EL (cell line): ENCODE measurements at places on chromosomes 11 and 22.

GRCh38 chr11:121298774-121299173, 6.2 kb downstream of the SC5D start:
- DNase-seq: no peak

- DNase-seq: peak; percentile 8
Observed at GRCh38 chr11:110894224-110894623, 182.0 kb upstream of the ARHGAP20 start.

GRCh38 chr11:46367244-46367915, 14.1 kb upstream of the MDK start:
- DNase-seq: peak; percentile 49

GRCh38 chr22:46708766-46709330, 29.2 kb downstream of the CERK start:
- DNase-seq: no peak

DNA sequence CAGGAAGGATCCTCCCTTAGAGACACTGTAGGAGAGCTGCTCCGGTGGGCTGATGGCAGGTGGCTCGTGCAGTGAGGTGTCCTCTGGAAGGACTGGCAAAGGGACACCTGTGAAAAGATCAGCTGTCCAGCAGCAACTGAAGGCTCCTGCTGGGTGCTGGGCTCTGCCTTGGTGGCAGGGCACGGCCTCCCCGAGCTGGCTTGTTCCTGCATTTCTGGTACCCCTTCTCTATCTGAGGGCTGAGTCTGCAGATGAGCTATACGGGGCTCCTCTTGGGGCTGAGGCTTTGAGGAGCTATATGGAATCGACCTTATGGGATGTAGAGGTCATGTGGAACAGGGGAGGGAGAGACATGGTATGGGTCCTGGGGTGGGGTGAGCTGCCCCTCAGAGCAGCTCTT, 875.8 kb downstream of the BRD1 start:
- no peak for DNase-seq

- DNase-seq: no peak
Observed at GRCh38 chr11:65524014-65524740, 706 bp upstream of the SCYL1 start.

- peak; percentile 67 for DNase-seq
Observed at GRCh38 chr11:1782831-1783724, 19.4 kb upstream of the CTSD start.

GRCh38 chr22:44940130-44940529, 69.7 kb downstream of the PHF21B start:
- DNase-seq: no peak

- peak; percentile 76 for DNase-seq
Observed at GRCh38 chr22:42747701-42748513, 27.2 kb upstream of the A4GALT start.

- no peak for DNase-seq
Observed at GRCh38 chr11:43770173-43770572, 89.6 kb downstream of the HSD17B12 start.

DNA sequence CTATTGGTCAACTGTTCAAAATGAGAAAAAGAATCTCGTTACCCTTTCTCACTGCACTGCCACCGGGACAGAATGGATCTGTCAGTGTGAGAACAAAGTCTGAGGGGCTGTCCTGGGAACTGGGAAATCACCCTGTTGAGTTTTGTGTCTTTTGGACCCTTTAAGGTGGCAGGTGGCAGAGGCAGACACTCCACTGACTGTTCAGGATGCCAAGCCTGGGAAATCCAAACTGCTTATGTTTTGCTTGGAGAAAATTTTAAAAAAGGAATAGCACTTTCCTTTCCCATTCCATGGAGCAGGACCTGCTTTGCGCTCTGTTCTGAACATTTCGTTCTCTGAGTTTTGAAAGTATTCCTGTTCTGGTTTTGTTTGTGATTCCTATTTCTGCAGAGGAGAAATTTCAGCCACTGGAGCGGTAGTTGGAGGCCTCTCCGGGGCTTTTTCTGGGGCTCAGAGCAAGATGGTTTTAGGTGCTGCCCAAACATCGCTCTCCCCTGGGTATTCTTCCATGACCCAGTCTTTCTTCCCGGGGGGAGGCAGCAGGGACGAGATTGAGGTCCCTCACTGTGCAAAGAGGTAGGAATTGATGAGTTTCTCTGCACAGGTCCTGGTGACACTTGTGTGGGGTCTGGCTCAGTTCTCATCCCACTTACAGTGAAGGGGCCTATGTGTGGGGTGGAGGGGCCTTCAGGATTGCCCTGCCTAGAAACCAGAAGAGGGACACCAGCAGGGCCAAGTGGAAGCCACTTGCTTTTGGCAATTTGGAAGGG, 138.5 kb upstream of the SYT13 start:
- no peak for DNase-seq

GRCh38 chr11:119251114-119251513, 45.0 kb downstream of the CBL start:
- DNase-seq: no peak

GRCh38 chr11:103851166-103851651, 185.2 kb upstream of the DDI1 start:
- DNase-seq: no peak

GRCh38 chr11:115607621-115608221, 103.5 kb upstream of the CADM1 start:
- no peak for DNase-seq

DNA sequence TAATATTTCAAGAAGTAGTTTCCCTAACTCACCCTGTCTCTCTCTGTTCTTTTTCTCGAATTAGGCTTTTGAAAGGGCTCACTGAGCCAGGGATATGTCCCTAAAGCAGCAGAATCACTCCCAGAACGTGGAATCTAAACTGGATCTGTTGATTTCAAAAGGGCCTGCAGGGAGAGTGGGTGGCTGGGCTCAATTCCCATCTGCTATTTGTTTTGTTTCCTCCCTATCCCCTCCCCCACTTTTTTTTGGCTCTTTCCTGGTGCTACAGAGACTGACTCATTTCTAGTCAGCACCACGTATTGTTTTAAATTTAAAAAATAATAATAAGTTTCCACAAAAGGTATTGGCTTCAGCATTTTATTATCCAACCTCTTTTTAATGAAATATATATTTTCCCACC, 961.5 kb downstream of the FAM181B start:
- DNase-seq: no peak

DNA sequence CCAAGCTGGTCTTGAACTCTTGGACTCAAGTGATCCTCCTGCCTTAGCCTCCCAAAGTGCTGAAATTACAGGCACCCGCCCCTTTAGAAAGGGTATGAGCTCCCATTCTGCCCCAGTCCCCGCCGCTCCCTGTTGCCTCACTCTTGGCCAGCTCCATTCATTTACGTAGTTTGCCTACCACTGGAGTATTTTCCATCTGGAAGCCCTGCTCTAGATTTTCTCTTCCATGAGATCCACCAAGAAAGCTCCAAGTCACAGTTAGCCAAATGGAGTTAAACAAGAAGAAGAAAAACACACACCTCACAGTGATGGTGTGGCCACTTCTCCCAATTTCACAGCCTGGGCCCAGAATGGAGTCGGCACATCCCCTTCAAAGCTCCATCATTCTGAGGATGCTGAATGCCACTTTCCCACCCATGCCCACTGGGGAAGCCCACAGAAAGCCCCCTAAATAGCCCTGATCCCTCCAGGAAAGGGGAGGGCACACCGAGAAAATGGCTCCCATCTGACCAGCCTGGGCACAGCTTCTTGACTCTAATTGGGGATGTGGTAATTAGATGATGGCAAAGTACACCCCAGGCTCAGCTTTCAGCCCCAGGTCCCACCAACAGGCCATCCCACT, 381.2 kb downstream of the MN1 start:
- no peak for DNase-seq

DNA sequence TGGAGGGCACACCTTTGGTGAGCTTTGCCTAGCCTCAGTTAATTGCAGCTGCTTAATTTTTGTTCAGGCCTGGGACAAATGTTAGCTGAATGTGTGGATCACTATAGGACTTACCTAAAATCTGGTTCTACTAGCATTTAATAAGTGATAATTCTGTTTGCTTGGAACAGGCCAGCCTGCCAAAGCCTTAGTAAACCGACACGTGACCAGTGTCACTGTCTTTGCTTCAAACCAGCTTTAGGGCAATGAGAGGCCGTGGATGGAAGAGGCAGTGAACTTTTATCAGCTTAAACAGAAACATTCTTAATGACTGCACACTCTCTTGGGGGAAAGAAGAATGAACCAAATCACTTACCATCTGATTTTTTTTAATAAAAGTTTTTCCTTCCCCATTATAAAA, 10.8 kb downstream of the PARVA start:
- no peak for DNase-seq

- DNase-seq: no peak
Observed at GRCh38 chr11:117230286-117230961, 1.4 kb downstream of the PCSK7 start.

DNA sequence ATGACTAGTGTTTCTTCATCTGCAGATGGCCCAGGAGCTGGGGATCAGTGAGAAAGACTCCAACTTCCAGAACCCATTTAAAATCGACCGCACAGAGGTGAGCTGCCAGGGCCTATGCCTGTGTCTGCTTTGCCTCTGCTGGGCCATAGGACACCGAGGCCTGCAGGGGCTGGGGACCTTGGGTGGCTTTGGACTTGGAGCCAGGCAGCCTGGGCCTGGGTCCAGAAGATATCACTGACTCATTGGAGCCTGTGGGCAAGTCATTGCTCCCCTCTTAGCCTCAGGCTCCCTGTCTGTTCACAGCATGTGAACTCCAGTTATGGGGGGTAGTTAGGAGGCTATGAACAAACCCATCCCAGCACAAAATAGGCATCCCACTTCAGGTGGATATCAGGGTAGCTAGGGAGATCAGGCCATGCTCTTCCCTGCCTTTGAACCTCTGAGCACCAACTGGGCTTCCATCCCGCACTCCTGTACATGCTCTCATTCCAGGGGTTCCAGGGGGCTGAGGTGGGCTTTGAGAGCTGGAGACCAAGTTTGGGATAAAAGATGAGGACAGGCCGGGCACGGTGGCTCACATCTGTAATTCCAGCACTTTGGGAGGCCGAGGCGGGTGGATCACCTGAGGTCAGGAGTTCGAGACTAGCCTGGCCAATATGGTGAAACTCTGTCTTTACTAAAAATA, 13.4 kb downstream of the CCDC134 start:
- DNase-seq: peak; percentile 41

DNA sequence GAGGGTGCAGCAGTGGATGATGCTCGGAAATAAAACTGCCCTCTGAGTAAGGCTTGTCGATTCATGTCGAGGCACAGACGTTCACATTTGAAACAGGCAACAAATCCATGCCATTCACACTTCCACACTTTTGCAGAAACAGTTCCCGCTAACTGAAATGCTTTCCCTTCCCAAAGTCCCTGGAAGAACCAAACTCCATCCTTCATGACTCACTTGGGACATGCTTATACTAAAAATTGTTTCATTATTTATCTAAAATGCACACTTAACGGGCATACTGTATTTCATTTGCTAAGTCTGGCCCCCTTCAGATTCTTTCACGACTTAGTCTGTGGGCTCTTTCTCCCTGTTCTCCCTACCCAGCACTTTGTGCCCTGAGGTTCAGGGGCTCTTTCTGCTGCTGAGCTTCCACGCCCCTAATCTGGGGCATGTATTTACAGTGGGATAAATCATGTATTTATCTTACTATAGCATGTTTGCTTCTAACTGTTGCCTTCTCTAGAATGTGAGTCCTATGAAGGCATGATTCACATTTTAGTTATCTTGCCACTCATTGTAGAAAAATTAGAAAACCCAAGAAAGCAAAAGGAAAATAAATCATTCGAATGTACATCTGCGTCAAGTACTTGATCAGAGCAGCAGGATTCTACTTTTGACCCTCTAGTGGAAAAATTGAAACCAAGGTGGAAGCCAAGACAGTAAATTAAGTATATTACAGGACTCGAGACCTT, 12.5 kb downstream of the SCGB1A1 start:
- DNase-seq: peak; percentile 88

DNA sequence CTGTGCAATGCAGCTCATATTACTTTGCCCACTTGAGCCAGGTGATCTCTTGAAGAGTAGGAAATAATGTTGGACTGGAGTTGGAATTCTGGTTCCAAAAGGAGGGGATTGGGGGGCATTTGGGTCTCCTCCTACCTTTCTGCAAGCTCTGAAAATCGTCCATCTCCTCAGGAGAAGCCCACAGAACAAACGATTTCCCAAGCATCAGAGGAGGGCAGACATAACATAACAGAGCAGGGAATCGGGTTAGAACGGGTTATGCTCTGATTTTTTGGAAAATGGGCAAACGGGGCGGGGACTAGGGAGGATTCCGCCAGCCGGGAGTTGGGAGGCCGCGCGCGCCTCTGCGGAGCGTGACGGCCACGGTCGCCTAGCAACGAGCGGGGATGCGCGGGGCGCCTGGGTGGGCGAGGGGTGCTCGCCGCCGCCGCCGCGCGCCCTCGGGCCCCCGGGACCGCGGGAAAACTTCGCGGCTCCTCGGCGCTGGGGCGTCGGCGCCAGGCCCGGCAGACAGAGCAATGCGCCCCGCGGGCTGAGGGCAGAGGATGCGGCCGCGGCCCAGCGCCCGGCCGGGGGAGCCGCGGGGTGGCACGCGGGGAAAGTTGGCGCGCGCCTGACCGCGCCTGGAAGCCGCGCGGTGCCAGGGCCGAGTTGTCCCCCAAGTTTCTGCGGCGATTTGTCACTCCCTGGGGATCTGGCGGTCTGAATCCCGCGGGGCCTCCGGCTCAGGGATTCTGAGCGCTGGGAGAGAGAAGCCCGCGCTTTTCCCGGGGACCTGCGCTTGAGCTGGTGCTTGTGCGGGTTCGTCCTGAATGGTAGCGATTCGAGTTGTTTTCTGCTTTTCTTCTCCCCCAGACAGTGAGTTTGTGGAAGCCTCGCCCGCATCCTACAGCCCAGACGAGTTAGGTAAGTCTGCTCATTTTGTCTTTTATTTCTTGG, 27.8 kb upstream of the AMOTL1 start:
- peak; percentile 57 for DNase-seq

GRCh38 chr11:27464289-27464696, 8.3 kb downstream of the LGR4 start:
- DNase-seq: peak; percentile 75

DNA sequence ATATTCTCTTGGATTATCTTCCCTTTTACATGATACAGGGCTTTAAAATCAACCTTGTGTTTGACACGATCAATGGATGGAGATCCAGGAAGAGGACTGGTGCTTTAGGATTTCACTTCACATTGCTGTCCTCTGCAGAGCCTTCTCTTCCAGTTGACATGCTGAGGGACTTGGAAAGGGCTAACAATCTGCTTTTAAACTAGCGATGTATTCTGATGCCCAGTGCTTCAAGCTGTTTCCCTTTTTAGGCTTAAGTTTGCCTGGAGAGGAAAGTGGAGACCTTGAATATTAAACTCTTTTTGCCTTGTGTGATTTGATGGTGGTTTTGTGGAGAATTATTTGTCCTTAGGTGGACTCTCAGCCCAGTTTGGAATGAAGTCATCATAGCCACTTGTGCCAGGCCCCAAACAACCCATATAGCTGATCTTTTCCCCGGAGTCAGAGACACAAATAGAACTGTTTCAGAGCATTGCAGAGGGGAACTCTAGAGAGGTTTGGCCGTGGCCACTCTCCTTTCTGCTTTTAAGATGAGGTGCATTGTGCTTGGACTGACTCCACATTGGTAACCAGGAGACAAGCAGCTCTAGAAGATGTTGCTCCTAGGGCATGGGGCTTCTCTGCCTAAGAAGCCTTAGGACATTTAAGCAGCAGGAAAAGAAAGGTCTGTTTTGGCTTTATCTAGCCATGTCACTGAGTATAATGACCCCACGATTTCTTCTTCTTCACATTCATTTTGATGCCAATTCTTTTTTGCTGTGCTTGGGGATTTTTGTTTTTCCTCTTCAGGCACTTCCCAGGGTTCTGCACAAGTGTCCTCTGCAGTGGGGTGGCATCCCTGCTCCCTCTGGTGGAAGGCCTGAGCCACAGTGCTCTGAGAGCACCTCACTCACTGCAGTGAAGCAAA, 152.8 kb downstream of the NCAM1 start:
- peak; percentile 29 for DNase-seq
